ENCODE measurements at places on chromosomes 3 and 15.

GRCh38 chr3:61657689-61658088 lies 96.3 kb downstream of the PTPRG start:
- DNase-seq, result no peak

- DNase-seq, result no peak
Measured at GRCh38 chr3:141386611-141387111, 18.4 kb downstream of the ZBTB38 start.

DNA sequence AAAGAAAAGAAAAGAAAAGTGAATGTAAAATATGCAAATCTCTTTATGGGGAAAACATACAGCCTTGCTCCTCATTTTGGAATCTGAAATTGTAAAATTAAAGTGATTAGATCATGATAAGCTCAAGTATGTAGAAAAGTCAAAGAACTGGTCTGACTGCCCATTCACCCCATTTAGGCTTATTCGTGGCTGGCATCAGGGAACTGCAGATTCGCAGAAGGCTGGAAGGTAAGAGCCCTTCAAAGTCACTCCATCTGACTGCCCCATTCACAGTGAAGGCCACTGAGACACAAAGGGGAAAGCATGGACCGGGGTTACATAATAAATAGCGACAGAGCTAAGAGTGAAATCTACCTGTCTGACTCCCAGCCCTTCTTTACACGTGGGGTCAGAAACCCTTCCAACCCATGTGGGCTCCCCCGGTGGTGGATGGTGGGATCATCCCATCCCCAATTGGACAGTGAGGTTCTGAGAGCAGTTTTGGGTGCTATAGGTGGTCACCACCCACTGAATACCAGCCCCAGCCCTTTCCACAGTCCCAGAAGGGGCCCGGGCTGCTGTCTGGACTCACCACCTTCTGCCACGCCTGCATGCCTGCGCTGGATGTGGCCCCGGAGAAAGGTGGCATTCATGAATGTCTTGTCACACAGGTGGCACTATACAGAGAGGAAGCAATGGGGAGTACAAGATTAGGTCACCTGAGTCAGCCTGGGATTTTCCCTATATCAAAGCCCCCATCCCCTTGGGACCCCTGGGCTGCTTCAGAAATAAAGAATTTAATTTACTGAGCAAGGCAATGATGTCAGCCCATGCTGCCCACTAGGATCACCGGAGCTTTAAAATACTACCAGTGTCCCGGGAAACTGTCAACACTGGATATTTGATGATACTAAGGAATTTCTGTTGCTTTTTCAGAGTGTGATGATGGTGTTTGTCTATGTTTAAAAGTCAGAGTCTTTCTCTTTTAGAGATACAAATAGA lies 17.9 kb downstream of the DZIP1L start:
- no peak for DNase-seq

DNA sequence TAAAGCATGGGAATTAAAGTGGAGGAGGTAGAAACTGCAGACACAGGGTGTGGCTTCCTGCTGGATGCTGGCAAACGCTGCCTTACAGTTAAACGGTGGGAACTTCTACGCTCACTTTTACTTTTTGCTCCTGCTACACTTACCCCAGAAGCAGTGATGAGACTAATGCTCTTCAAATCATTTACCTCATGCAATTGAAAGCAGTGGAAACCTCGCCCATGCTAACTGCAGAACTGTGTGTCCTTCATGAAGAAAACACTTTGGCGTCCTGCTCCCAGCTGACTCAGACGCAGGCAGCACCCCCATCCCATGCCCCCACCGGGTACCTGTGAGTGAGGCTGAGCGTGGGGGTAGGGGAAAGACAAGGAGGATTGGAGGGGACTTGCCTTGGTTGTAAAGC lies 31.8 kb downstream of the UPK1B start:
- DNase-seq, result no peak

DNA sequence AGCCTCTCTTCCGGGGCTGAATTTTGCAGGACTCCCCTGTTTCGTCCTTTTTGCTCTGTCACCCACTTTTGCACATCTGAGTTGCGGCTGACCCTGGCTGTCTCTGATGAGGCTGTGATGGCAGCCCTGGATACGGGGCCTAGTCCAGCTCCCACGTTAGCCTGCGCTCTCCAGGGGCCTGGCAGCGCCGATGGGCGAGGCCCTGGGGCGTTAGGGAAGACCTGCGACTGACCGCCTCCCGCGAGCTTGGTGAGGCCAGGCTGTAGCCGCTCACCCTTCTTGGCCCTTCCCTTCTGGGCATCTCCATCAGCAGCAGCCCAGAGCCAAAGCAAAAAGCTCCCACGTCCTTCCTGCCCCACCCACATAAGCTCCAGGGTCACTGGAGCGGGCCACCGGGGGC lies 85.2 kb downstream of the FBLN2 start:
- DNase-seq, result no peak

- DNase-seq, result no peak
Measured at GRCh38 chr3:119177321-119177720, 3.9 kb downstream of the UPK1B start.

Measured in astrocyte (in vitro differentiated cells and primary cell).